ENCODE measurements at places on chromosomes 1 and 21.
A peak's percentile ranks its signal among the peaks of the same experiment; 100 is the strongest.

DNA sequence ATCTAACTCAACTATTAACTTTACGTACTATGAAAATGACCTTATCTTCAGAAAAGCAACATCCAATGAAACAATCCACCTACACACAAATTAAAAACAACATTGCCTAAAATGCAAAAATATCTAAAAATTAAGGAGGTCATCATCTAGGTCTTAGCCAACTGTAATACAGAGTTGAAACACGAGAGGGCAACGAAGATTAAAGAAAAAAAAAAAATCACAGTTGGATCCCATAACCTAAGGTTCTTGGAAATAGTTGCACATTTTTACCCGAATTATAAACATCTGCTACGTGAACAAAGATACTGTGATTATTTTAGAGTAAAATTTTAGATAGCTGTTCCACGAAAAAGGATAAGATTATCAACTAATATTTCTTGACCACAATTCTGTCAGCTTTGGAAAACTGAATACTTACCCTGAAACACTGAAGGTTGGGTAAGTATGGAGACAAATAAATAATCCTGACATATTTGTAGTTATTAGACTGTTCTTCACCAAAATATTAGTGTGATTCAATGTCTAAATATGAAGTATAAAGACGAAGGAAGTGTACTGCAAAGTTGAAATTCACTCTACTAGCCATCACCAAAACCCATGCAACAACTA is 88.0 kb upstream of the AK4 start:
- DNase-seq, result peak; percentile 34

GRCh38 chr1:212539737-212540430 is 68.7 kb upstream of the ATF3 start:
- DNase-seq, result no peak

DNA sequence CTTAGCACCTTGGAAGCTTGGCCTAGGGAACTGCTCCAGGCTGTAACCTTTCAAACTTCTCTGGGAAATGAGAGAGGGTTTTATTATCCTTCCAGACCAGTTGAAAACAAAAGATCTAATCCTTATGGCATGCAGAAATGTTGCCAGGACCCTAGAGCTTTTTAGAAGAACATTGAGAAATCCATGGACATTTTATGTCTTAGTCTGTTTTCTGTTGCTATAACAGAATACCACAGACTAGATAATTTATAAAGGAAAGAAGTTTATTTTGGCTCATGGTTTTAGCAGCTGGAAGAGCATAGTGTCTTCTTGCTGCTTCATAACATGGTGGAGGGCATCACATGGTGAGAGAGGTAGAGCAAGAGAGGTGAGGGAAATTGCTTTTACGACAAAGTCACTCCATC is 25.8 kb downstream of the OSBPL9 start:
- DNase-seq, result peak; percentile 24

DNA sequence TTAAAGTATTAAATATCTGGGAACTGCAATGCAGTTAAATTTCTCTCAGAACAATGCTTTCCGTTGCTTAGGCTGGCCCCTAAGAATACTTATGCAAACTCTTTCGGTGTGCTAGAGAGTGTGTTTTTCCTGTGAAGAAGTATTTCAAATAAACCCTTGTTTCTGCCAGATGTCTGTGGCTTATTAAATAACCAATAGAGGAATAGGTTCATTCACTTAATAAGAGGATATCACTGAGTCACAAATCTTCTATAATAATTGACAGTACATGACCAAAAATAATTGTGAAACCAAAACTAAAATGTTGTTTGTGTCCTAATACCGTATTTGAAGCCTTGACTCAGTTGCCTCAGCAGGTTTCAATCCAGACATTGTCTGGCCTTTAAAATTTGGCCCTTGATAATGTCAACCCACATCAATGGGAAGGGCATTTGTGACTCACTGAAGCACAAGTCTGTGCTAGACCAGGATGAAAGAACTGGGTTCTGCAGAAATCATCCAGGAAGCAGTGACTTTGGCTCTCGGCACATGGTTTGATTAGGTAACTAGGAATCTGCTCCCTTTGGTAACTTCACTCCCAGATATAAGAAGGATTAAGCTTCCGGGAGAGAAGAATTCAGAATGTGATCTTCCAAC is 104.2 kb upstream of the BARHL2 start:
- no peak for DNase-seq

GRCh38 chr1:168088511-168089325 is 48.0 kb downstream of the GPR161 start:
- no peak for DNase-seq

GRCh38 chr1:184533049-184533448 is 146.2 kb downstream of the C1orf21 start:
- DNase-seq, result no peak

DNA sequence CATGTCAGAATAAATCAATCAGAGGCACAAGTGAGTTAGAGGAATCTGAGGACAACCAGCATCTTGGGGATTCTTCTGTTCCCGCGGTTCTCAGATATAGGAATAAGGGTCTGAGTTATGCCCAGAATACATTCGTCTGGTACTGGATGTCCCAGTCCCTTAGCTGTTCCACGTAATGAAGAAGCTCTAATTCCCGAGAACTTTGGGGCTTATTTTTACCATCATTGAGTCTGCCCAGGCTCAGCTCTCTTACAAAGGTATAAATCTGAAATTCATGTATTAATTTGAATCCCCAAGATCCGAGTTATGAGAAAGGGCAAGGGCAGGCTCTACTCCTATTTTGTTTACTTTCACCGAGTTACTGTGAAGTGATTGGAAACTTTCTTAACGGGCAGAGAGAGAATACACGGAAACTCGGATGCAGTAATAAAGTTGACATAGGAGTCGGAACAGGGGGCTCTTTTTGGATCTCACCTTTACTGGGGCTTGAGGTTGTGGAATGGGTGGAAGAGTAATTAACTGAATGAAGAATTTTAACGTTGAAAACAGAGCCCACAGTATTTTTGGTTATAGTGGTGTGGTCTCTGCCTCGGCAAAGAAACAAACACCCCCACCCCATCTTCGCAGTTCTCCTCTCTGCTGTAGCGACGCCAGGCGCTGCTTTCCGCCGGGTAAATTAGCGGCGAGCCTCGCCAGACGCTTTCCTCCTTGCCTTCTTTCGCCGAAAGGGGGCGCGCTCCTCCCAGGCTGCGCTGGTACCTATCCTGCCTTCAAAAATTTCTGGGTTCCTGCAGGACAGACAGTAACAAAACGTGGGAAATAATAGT is 7.1 kb downstream of the PRRX1 start:
- DNase-seq, result peak; percentile 74

- no peak for DNase-seq
These were observed 57.3 kb downstream of the MRPL37 start for GRCh38 chr1:54257346-54257620.

DNA sequence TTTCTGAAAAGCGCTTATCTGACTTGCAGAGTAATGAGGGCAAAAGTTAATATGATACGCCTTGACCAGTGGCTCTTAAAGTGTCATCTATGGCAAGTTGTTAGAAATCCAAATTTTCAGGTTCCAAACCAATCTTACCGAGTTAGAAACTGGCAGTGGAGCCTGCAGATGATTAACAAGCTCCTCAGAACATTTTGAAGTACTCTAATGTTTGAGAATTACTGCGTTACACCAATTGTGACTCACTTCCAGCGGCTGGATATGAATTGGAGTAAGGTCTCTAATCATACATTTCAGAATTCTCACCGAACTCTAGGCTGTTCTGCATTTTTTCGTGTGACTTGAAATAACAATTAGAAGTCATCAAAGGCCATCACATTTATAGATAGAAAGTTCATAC is 73.5 kb upstream of the TMPRSS15 start:
- DNase-seq, result no peak

DNA sequence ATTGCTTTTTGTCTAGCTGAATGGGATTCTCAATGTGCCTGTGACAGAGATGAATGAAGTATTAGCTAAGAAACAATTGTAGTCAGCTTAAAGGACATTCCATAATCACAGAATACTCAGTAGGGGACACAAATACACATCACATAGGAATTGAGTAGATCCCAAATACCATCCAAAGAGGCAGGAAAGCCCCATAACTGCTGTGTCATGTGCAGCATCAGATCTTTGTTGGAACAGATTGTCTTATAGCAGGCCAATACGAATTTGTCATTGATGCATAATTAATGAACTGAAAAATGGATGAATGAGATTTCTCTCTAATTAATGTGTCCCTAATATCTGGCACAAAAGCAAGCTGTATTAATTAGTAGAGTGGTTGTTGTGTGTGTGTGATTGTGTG is 82.3 kb upstream of the S1PR1 start:
- no peak for DNase-seq

DNA sequence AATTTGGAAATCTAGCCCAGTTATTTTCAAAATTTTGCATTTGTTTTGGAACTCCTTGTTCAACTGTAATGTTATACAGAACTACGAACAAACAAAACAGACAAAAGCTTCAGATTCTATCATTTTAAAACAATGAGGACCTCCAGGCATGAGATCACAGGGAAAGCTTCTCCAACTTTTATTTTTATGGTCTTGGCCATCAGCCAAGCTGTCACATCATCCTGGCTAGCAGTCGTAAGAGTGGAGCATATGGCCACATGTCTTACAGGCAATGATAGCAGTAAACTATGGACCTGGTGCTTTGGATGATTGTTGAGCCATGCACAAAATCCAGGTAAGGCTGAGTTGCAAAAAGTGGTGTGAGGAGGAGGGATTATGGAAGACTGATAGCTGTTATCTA is 299.6 kb downstream of the LMX1A start:
- DNase-seq, result peak; percentile 21

- DNase-seq, result no peak
These were observed 10.4 kb upstream of the TLR5 start for GRCh38 chr1:223153177-223154119.

DNA sequence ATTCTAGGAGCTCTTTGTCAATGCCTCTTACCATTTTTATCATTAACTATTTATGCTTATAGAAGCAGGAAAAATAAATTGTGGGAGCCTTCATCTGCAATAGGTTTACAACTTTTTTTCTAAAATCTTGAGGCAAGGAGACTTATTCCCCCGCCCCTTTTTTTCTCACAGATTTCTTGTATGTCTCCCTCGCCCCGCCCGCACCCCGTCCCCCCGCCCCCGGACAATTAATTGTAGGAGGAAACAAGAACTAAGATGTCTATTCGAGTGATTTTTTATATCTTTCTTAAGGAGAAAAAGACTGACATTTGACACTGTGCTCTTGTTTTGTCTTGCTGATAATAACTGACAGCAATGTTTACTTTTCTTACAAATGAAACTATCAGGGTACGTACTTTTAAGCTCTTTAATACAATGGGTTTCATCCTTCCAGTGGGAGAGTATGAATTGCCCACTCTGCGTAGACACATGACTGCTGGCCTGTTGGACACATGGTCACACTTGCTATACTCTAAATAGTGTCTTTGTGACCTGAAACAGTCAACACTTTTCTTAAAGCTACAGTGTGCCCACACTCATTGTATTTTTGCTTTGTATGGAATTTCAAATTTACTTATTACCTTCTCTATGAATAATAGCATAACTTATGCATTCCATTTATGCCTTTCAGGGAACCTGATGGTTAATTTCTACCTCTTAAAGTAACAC is 1.5 kb upstream of the IVNS1ABP start:
- DNase-seq, result no peak

DNA sequence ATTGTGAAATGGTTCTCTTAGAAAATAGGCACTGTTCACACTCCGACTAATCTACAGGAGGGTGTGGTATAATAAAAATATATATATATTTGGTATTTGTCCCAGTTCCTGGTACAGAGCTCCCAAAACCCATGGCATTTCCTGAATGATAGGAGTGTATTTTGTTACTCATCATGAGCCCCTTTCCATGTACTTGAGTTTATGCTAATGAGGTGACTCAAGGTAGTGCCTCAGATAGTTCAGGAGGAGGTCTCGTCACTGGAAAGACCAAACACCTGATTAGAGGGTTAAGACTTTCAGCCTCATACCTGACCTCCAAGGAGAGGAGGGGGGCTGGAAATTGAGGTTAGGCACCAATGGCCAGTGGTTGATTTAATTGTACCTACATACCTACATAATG is 57.9 kb downstream of the TTC3 start:
- no peak for DNase-seq

DNA sequence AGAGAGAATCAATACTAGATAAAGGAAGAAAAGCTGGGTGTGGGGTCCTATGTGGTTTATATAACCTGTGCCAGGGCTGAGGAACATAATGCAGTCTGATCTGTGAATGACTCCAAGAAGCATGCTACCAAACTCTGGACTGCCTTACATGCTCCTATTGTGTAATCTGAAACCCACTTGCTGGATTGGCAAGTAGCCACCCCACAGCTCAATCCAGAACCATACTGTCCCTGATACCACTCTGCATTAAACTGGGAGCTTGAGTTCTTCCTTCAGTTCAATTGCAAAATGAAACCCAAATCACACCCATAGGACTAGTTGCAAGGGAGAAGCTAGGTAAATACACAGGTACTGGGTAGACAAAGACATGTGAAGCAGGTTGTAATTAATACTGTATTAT is 115.4 kb upstream of the NEGR1 start:
- no peak for DNase-seq

DNA sequence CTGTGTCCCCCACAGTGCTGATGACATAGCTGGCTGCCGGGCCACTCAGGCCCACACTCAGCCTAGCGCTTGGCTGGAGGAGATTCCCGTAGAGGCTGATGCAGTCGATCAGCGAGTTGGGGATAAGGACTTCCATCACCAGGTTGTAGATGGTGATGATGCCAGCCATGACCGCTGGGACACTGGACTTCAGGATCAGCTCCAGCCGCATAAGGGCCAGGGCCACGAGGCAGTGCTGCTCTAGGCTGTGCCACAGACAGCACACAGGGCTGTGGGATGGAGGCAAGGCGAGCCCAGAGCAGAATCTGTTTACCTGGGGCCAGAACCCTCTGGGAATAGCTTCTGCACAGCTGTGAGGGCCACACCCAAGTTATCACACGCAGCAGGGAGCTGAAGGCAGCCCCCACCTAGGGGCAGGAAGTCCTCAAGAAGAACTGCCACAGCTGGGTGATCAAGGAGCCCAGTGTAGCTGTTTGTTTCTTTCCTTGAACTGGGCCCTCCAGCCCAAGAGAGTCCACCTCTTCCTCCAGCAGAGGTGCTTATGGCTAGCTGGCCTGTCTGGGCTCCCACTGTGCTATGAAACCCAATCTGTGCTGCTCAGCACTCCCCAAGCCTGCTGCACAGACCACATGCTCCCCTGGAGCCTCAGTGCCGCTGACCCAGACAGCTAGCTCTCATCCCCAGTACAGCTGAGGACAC is 6.2 kb downstream of the SLC2A1 start:
- DNase-seq, result no peak

DNA sequence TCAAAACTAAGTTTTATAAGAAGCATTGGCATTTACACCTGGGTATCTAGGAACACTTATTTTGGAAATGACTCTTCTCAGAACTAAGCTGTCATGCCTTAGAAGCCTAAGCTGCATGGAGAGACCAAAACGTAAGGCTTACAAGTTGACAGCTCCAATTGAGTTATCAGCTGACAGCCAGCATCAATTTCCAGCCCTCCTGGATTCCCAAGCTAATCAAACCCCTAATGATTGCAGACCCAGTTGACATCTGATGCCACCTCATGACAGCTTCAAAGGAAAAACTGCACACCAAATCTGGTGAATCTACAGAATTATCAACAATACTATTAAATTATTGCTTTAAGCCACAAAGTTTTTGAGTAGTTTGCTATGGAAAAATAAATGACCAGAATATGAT is 187.6 kb upstream of the PRMT6 start:
- DNase-seq, result no peak
